ENCODE measurements at places on chromosomes 6 and 20.

- DNase-seq = no peak
Measured at GRCh38 chr6:2883673-2884072, 19.4 kb downstream of the SERPINB9 start.

DNA sequence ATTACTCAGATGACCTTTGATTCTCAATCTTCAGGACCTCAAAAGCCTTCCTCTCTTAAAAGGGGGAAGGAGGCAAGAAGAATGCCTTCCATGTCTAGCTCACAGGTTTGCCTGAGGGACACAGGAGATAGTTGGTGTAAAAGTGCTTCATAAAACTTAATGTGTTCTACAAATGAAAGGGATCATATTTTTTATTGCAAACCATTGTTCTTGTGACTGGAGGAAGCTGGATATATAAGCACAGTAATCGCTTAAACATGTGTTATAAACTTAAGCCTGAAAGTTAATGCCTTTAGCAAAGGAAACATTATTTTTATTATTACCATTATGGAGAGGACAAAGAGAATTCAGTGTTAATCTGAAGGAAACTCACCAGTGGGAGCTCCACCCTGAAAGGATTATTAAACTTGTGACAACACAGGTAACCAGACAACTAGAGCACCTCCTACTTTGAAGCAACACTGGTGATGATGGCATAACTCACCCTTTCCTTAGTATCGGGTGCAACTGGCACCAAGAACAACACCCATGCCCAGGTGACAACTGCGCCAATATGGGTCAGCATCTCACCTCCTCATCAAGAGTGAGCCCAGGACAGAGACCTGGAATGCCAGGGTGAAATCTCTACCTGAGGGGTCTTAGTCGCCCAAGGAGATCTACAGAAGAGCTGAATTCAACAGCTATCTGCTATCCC is 288.7 kb upstream of the PRDM1 start:
- DNase-seq = no peak

- DNase-seq = no peak
Measured at GRCh38 chr20:33019465-33020277, 11.8 kb upstream of the BPIFB6 start.

- no peak for DNase-seq
Measured at GRCh38 chr20:17786221-17786718, 86.5 kb downstream of the BANF2 start.

DNA sequence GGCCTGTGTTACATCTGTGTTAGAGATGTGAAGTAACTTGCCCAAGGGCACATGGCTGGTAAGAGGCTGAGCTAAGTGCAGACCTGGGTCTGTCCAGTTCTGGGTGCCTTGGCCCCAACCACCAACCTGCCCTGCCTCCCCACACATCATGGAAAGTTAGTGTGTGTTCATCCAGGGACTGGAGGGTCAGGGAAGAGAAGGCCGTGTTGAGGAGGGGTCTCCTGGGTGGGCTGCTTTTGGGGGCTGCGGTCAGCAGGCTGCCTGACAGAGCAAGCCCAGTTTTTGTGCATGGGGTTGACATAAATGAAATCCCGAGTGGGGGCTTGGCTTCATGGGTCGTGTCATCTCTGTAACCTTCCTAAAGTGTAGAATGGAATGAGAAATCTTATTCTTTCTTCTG is 10.9 kb downstream of the PYGB start:
- DNase-seq = no peak

- DNase-seq = no peak
Measured at GRCh38 chr20:54535033-54535432, 59.6 kb downstream of the DOK5 start.

DNA sequence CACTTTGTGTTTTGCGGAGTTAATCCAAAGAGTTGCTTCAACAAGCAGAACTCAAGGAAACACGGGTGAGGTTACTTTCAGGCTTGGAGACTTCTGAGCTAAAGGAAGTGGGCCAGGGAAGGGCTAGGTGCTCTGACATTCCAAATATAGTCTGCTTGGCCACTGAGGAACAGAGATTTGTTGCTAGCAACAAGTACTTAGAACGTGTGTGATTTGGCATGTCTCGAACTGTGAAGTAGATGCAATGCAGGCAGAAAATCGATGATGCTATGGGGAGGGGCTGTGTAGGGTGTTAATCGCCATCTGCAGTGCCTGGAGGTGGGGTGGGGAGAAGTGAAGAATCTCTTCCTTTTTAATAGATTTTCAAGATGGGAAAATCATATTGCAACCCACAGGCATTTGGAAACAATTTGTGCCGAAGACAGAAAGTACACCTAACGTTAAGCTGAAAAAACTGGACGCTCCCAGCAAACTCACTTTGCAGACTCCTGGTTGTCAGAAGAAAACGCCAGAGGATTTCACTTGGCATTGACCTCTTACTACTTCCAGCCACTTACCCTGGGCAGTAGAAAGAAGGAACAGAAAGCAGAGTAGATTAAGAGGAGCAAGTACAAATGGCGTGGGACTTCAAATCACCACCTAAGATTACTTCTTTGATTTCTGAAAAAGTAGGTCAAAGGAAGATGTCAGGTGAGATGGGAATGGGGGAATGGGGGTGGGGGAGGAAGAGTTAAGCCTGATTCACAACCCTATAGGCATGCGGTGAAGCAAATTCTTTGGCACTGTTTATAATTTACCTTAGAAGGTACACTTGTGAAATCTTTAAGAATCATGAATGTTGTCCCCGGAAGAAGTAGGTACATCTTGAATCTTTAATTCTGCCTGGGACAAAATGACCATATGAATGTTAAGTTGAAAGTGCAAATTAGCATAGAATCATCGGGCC is 314.1 kb downstream of the CD83 start:
- no peak for DNase-seq

DNA sequence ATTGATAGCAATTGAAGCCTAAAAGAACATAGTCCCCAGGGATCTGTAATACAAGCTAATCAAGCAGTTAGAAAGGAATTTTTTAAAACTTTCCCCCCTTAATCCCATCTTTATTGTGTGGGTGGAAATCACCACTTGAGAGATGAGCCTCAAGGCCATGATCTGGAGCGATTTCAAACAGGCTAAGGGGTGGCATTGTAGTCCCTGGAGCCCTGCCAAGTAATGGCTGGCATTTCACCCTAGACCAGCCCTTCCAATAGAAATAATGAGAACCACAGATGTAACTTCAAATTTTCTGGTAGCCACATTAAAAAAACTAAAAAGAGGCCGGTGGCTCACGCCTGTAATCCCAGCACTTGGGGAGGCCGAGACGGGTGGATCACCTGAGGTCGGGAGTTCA is 46.9 kb downstream of the PRDM1 start:
- no peak for DNase-seq

GRCh38 chr6:195861-196360 is 96.4 kb upstream of the DUSP22 start:
- DNase-seq = peak; percentile 30

- DNase-seq = no peak
Measured at GRCh38 chr20:15200147-15200565, 862.7 kb upstream of the FLRT3 start.

DNA sequence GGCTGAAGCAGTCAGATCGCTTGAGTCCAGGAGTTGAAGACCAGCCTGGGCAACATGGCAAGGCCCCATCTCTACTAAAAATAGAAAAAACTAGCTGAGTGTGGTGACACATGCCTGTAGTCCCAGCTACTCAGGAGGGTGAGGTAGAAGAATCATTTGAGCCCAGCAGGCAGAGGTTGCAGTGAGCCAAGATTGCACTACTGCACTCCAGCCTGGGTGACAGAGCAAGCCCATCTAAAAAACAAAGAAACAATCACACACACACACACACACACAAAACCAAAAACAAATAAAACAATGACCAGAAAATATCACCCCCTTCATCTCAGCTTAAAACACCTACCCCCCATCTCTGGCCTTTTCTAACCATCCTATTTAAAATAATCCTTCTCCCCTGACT is 68.0 kb downstream of the BTBD9 start:
- no peak for DNase-seq

DNA sequence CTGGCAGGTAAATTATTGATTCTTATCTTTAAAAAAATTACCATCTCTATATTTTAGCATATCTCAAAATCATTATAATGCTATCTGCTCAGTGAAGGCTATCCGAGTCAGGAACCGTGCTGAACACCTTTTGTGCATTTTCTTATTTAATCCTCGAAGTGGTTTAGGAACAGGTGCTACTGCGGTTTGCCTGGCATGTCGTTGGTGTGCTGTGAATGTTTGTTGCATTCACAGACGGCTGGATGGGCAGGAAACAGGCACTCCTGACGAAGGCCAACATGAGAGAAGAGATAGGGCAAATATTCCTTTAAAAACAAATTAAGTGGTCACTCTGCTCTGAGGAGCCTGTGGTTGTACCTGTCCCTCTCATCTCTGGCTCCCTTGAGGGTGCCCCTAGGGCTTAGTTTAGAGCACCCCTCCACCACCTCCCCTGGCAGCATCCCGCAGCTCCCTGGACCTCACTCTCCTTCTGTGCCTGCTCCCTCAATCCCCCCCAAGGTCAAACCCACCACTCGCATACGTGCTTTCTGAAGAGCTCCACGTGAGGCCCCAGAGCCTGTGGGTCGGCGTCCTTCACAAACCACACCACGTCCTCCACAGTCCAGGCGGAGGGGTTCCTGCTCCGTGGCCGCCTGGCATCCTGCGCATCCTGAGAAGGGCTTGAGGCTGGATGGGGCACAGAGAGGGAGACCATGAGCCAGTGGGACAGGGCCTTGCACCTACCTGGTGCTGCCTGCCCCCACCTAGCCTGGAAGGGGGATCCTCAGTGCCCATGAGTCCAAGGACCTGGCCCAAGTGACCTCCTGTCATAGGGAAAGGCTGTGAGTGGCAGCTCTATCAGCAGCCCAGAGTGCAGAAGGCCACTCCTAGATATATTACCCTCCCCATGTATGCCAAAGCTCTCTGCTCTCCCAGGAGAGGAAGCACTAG is 116.5 kb downstream of the SCML4 start:
- DNase-seq = no peak

- DNase-seq = no peak
Measured at GRCh38 chr6:91754691-91755090, 1167.8 kb upstream of the MAP3K7 start.

Measured in T-helper 1 cell (primary cell).